ENCODE measurements at places on chromosomes 5 and 9. TPM values are rescaled to one million over a fixed set of nuclear protein-coding genes. Genes with fewer than 3 reads are reported as not detected.
A peak's percentile ranks its signal among the peaks of the same experiment; 100 is the strongest.

DNA sequence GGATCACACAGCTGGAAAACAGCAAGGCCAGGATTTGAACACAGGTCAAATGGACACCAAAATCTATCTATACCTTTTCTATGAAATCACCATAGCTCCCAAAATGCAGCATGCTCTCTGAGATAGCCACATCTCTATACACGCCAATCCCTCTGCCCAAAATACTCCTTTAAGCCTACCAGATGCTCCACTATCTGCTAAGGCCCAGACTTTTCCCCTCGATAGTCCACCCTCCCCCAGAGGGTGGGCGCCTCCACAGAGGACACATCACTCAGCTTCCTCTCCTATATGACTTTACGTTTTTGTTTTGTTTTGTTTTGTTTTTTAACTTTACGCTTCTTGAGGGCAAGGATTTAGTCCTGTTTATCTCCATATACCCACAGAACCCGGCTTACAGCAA is 46.8 kb downstream of the MTMR12 start:
- no peak for DNase-seq

The PTBP3 gene
- total RNA-seq = 21.4 TPM

The IGFBPL1 gene
- total RNA-seq = not detected

DNA sequence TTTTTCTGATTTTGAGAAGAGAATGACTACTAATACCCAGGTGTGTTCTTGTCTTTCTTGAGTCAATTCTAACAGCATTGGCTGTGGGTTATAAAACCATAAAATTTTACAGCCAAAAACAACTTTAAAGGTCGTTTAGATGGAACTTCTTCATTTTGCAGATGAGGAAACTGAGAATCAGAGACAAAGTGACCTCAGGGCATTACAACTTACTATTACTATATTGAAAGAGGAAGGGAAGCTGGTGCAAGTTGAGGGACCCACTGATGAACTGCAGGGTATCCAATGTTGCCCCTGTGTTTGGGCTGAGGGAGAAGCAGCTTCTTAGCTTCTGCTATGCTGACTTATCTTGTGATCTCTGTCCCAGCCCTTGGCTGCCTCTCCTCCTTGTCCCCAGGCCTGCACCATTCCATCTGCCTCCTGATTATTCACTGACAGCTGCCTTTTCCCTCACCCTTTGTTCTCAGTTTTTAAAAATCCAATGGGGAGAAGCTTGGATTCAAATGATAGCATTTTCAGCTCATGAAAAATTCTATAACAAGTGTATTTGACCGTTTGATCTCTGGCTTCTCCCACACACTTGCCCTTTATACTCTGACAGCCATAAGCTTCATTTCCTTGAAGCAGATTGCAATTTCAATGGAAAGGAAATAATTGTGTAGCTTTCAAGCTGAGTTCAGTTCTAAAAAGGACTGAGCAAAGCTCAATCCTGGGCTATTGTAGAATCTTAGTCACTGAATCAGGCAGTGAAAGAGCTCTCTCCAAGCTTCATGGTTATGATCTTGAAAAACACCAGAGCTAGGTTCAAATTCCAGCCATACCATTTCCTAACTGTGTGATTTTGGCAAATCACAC is 68.5 kb downstream of the TMC1 start:
- no peak for DNase-seq

The SLC46A2 gene
- total RNA-seq = not detected

DNA sequence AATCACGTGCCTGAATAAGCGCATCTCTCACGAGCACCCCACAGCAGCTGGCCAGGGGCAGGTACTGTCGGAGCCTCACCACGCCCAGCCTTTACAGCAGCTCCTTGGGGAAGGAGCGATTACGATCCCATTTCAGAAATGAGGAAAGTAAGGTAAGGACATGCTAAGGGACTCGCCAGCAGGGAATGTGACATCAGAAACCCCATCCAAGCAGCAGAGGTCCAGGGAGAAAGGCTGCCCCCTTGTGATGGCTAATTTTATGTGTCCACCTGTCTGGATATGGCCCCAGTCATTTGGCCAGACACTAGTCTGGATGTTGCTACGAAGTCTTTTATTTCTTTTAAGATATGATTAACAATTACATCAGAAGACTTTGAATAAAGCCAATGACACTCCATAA is 77.3 kb downstream of the UBE2QL1 start:
- DNase-seq = peak; percentile 44

DNA sequence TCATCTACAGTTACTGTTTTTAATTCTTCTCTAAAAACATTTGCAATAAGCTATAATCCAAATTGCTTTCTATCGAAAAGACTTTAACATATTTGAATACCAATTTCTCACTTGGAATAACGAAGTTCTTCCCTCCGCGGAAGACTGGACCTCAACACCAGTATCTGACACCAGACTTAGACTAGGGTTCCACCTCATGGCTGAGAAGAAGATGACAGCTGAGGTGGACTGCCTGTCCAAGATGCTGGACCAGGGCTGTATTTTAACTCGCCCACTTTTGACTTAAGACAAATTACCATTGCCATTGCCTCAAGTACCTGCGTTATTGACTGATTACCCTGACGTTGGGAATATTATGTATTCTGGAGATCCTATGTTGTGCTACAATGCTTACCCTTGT is 34.1 kb downstream of the ZMAT2 start:
- DNase-seq = peak; percentile 47

DNA sequence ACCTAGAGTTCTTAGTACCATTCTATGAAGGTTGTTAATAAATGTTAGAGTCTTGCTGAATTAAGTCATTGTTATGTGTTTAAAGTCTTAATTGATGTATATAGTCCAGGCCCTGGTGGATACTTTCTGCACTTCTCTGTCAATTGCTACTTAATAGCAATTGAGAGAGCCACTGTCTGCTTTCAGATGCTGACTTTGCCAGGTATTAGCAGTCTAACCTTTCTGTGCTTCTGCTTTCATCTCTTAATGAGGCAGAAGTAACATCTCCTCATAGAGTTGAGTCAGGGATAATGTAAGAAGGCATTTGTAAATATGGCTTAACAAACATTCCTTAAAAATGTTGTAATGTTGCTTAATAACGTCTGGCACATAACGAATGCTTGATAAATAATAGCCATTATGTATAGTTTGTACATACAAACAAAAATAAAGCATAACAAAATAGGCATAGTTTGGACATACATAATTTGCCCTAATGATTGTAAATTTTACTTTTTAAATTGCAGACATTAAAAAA is 28.3 kb downstream of the RASGRF2 start:
- DNase-seq = no peak

- no peak for DNase-seq
Observed at GRCh38 chr5:1106385-1107166, 5.3 kb downstream of the SLC12A7 start.

The BARHL1 gene
- total RNA-seq = not detected

Measured in RPMI7951 (cell line).